ENCODE measurements at places on chromosomes 7 and 10.

DNA sequence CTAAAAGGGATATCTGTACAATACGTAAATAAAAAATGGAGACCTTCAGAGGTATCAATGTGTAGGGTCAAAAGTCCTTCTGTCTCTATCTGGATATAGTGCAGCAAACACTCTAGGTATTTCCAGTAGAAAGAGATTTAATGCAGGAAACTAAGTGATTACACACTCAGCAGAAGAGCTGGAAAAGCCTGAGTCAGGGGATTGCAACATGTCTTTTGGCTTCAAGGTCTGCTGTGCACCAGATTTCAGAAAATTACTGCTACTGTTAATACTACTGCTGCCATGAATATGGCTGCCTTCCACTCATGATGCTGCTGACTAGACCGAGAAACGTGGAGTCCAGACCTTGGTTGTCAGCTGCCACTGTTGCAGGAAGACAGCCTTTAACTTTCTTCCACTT lies 94.9 kb upstream of the DLX6 start:
- no peak for DNase-seq

- no peak for DNase-seq
Observed at GRCh38 chr10:95697429-95697828, 3.7 kb upstream of the TCTN3 start.

GRCh38 chr10:20962165-20962564 lies 65.1 kb upstream of the NEBL start:
- DNase-seq, result peak; percentile 2

GRCh38 chr7:7736671-7737070 lies 18.3 kb upstream of the RPA3 start:
- no peak for DNase-seq

- DNase-seq, result no peak
Observed at GRCh38 chr7:96530786-96531185, 178.9 kb downstream of the SEM1 start.

DNA sequence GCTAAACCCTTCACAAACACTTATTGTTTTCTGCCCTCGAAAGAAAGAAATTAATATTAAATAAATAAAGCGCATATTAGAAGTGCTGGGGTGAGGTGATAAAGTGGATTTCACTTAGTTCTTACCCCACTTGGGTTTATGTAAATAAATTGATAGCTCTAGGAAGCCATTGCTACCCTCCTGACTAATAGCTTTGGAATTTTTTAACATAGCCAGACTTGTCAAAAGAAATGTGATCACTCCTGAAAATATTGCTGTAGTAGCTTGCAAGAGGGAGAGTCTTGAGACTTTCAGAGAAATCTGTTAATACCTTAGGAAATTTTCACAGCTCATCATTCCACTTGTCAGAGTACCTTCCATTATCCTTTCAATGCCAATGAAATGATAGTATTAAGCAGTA lies 7.6 kb downstream of the ARL5B start:
- peak; percentile 80 for DNase-seq

- DNase-seq, result no peak
Observed at GRCh38 chr7:114229246-114229645, 185.4 kb upstream of the FOXP2 start.

DNA sequence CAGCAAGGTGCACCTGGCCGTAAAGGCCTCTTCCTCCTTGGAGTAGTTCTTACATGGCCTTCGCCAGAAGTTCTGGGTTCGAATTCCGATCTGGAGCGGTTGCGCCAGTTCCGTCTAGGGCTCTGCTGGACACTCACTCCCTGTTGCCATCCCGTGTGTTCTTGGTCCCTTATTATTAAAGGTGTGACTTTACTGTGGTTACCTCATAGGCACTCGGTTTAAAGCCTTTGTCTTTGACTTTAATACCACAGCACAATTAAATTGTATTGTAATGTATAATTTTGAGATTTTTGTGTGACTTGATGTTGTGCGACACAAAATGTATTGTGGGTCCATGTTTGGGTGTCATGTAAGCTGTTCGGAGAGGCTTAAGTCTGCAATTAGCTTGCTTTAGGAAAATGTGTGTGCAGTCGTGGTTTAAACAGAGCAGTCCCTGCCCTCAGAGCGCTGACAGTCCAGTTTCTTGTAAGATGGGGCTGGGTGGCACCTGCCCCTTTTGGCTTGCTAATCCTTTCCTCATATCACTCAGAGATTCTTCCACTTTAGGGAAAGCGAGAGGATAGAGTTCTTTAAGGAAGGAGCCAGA lies 919 bp downstream of the INPP5F start:
- no peak for DNase-seq

DNA sequence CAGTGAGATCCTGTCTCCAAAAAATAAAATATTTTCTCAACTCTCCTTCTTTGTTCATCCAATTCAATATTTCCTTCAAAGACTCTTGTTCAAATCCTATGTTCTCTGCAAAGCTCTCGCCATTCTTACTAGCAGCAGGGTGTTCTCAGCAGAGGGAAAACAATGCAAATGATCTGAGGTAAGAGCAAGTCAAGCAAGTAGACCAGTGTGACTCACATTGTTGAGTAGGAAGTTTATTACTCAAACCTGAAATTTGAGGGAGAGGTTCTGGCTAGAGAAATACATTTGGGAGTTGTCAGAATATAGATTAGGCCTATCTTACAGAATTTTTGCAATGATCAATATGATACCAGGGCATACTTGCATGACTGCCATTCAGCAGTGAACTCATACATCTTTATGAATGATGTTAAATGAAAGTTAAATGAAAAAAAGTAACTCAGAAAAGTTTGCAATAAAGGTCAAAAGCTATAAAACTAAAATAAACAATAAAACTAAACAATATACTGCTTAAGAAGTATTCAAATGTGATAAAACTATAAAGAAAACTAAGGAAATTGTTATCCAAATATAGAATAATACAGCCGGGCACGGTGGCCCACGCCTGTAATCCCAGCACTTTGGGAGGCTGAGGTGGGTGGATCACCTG lies 5.8 kb downstream of the IDE start:
- DNase-seq, result peak; percentile 66

- DNase-seq, result no peak
Observed at GRCh38 chr7:141501451-141501850, 49.8 kb upstream of the AGK start.

- DNase-seq, result no peak
Observed at GRCh38 chr10:5364374-5364773, 392 bp upstream of the UCN3 start.

DNA sequence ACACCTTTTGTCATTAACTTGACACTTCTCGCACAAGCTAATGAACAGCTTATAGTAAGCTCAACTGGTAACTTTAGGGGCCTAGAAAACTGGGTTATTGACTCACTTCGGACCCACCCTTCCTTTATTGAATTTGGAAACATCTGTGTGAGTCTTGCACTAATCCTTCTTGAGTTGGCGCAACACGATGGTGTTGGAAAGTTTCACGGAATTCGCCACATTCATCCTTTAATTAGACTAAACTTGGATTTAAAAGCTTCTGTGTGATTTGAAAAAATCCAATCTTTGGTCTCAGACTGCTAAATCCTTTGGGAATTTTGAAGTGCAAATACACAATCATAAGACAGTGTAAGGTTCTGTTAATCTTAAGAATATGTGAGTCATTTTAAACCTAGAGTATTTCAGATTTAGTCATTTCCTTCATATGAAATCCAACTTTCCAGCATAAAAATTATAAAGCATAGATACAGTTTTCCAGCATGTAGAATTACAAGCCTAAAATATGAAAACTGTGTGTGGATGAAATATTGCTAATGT lies 15.1 kb downstream of the FZD8 start:
- DNase-seq, result peak; percentile 85

DNA sequence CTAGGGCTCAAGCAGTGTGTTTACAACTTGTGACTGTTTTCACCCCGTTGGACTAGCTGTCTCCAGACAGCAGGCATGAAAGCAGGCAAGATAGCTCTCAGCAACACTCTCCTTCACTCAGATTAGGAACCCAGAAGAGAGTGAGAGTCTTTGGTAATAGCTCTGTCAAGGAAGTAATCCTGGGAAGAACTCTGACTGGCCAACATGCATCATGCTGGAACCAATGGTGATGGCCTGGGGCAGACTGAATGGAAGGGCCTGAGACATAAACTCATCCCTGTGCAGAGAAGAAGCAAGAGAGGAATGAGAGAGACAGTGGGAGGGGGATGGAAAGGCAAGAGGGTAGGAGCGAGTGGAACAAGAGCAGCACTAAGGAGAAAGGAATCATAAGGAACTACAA lies 48.9 kb downstream of the AKR1D1 start:
- DNase-seq, result peak; percentile 28

DNA sequence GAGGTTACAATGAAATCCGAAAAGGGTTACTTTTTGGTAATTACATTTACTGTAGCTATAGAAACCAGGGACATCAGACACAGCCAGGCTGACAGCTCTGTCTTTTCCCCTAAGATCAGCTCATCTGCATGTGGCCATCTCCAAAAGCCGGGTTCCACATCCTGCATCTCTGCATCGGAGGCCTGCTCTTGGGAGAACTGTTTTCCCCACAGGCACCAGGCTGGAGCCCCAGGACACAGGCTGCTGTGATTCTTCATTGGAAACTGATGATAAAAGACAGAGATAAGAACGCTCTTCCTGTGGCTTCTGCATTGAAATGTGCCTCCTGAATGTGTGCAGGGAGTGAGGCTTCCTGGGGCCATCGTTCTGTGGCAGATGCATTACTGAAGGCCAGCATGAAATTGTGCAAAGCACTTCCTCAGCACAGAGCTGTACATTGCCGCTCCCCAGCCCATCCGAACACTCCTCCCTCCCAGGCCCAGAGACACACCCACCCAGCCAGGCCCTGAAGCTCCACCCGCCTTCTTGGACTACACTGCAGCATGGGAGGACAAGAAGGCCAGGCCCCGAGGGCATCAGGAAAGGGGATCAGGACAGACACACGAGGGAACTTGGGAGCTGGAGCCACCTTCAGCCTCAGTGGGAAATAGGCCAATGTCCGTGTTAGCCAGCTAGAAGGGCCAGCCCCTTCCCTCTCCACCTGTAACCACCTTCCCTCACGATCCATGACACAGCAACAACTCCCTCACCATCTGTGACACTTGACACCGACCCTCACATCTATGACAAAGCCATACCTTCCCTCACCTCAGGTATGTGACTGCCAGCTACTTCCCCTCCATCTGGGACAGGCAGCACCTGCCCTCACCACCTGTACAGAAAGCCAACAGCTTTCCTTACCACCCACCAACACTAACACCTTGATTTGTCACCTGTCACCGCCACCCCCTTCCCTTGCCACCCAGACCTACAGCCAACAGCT lies 113.2 kb downstream of the GRID1 start:
- no peak for DNase-seq

GRCh38 chr7:106737202-106737562 lies 76.2 kb upstream of the CCDC71L start:
- DNase-seq, result peak; percentile 61

- no peak for DNase-seq
Observed at GRCh38 chr7:103996017-103996551, 6.6 kb upstream of the RELN start.

DNA sequence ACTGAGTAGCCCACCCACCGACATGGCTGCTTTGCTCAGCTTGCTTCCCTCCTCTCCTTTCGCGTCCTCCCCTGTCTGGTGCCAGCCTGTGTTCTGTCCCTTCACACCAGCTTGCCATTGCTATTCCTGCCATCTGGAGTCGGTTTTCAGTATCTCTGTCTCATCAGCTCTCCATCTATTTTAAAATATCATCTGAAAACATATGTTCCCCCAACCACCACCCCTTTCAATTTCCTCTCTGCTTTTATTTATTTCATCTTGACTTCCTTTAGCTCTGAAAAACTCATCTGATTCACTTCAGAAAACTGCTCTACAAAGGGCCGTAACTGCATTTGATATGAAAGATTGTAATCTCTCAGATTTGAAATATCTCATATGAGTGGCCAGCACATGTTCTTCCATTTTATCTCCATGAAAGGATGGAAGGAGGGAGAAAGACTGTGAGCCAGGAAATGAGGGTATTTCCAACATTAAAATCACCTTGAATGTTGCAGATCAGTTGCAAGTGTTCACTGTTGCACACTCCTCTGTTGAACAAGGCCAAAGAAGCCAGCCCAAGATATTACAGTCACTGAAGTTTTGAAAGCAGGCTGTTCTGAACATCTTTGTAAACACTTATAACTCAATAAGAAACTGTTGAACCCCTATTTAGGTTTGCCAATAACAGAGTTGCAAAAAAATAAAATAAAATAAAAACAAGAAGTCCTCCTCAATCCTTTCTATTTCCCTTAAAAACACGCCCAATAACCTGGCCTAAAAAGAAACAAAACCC lies 202.4 kb upstream of the NEBL start:
- no peak for DNase-seq

DNA sequence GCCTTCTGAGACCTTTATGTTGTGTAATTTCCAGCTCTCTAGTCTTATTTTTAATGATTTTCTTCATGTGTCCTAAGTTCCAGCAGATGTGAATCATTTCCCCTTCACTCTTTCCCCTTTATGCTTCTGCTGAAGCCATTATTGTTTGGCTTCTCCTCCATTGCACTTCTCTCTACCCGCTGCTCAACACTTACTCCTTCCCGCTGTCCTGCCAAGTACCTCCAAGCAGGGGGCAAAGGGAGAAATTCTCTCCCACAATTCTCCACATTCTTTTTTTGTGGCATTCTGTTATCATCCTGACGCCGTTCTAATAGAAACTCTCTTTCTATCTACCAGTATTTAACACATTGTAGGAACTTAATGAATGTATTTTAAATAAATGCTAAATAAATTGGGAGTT lies 388.9 kb upstream of the TPK1 start:
- no peak for DNase-seq

- DNase-seq, result no peak
Observed at GRCh38 chr10:25758041-25758457, 176.0 kb upstream of the MYO3A start.

GRCh38 chr7:71982851-71983250 lies 429.3 kb downstream of the CALN1 start:
- no peak for DNase-seq

GRCh38 chr7:131075406-131075805 lies 252.3 kb upstream of the MKLN1 start:
- DNase-seq, result no peak

DNA sequence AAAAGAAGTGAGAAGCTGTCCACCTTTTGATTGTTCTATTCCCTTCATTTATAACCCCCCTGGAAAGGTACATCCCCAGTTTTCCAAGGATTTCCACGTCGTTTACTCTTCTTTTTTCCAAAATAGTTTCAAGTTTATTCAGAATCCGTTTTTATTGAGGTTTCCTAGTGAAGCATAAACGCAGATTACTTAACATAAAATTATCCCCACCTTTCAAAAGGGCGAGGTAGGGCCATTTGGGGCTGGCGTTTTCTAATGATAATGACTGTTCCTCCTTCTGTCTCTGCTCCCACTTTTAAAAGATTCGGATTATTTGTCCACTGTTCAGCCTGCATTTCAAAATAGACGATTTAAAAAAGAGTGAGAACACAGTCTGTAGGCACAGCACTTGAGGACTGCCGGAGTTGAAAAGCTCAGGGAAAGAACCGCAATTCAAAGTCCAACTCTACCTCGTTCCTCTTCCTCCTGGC lies 165.2 kb upstream of the PPP1R3A start:
- no peak for DNase-seq

GRCh38 chr7:40726559-40726958 lies 591.8 kb downstream of the SUGCT start:
- DNase-seq, result no peak

DNA sequence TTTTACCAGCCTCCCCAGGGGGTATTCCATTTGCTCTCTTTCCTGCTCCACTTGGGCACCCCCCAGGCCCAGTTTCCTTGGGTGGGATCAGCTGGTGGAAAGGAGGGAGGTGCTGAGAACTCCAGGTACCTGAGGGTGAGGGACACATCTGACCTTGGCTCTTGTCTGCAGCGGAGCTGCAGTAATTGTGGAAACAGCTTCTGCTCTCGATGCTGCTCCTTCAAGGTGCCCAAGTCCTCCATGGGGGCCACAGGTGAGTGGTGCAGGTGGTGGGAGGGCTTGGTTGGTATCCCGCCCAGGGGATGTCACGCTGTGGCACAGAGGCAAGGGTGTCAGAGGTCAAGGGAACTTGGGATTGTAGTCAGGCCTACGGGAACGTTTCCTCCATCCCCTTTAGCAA lies 14.3 kb downstream of the SFRP5 start:
- no peak for DNase-seq
